ENCODE measurements at places on chromosomes 7 and 10. TPM values are rescaled to one million over a fixed set of nuclear protein-coding genes. Genes with fewer than 3 reads are reported as not detected.

The SYPL1 gene
- 81.0 TPM for total RNA-seq

The TEX47 gene
- not detected for total RNA-seq

The AKR1B15 gene
- not detected for total RNA-seq

The SH2B2 gene
- total RNA-seq: 10.6 TPM

The ZNF804B gene
- not detected for total RNA-seq

The AGR3 gene
- 3.1 TPM for total RNA-seq

The UFSP1 gene
- total RNA-seq: 5.3 TPM

The LRRD1 gene
- not detected for total RNA-seq

The PPP1R3C gene
- not detected for total RNA-seq

The CLEC5A gene
- total RNA-seq: not detected

The GRB10 gene
- 87.2 TPM for total RNA-seq

The TLL2 gene
- total RNA-seq: 0.14 TPM

The FAM25A gene
- not detected for total RNA-seq

The ALKBH4 gene
- total RNA-seq: 13.8 TPM

The ALOX5 gene
- total RNA-seq: not detected

The SORBS1 gene
- 44.1 TPM for total RNA-seq

The SKIDA1 gene
- total RNA-seq: 6.3 TPM

The PODXL gene
- 278 TPM for total RNA-seq

The CTAGE15 gene
- not detected for total RNA-seq

The TMEM176B gene
- 31.4 TPM for total RNA-seq

The SMARCD3 gene
- total RNA-seq: 27.8 TPM

The ANKRD7 gene
- total RNA-seq: not detected

The NKX2-3 gene
- 0.43 TPM for total RNA-seq

The LLCFC1 gene
- not detected for total RNA-seq

The ANK3 gene
- 52.3 TPM for total RNA-seq

The NODAL gene
- 1.3 TPM for total RNA-seq

The OR9A2 gene
- not detected for total RNA-seq

The SNX8 gene
- 82.0 TPM for total RNA-seq

The PON1 gene
- total RNA-seq: not detected

The ADRB1 gene
- total RNA-seq: 2.3 TPM

The SPDYE16 gene
- 0.34 TPM for total RNA-seq
